Dermis microvascular lymphatic vessel endothelial cell (primary cell): ENCODE measurements at places on chromosomes 6 and 20.

- no peak for DNase-seq
These were observed 27.6 kb downstream of the TREML4 start for GRCh38 chr6:41255638-41256246.

GRCh38 chr20:60955706-60956105 lies 296.4 kb upstream of the CDH4 start:
- DNase-seq = no peak

DNA sequence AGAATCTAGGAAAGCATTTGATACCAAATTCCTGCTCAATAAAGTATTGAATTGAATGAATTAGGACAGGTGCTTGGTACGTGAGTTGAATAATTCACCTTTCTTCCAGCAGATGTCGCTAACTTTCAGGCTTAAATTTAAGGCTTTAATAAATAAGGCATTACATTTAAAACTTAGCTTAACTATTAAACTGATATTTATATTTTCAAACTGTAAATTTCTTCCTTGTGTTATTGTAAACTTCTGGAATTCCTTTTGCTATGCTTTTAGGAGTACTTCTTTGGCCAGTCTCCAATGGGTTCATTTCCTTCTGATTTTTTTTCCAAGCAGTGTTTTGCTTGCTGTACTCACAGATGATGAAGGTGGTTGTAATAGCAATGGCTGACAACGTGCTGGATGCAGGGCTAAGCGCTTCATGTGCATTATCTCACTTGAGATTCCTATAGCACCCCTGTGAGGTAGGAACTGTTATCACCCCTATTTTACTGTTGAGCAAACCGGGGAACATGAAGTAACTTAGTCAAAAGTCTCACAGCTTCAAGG lies 71.3 kb upstream of the SLC2A12 start:
- DNase-seq = peak; percentile 58

DNA sequence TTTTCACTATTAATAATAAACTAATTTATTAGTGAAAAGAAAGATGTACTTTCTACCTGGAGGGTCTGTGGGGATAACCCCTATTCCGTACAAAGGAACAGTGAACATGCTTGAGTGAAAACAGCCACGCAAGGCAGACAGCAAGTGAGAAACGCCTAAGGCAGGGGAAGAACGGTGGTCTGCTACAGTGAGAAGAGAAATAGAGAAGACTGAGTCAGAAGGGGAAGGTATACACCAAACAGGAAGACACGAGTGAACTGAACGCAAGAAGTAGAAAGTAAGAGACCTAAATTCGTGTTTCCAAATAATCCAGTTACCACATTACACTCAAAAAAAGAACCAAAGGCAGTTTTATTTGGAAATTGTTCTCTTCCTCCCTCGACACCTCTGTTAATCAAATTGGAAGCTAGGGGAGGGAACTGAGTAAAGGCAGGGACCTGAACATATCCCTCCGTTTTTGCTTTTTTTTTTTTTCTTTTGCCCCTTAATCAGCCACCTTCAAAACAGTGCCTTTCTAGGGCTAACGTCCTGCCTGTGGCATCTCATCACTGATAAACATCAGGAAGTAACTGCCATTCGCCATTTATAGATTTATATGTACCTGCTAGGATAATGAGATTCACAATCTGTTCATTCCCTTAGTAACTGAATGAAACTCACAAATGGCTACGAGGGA lies 48.9 kb downstream of the ATXN1 start:
- peak; percentile 42 for DNase-seq

GRCh38 chr6:170489836-170490235 lies 63.3 kb downstream of the PSMB1 start:
- DNase-seq = no peak

DNA sequence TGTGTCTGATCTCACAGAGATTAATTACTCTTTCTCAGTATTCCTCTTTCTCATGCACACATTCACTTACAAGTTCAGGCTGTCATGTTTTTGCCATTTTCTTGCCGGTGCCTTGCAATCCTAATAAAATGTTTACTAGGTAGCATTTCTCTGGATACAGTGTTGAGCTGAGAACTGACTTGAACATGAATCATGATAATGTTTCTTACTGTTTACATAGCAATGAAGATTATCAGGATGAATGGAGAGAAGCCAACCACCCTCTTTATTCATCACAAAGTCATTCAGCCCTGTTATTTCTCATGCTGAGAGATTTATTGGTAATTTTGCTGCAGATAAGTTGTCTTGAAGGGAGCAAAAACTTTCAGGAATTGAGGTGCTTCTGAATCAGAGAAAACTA lies 185.5 kb upstream of the ECI2 start:
- DNase-seq = no peak

DNA sequence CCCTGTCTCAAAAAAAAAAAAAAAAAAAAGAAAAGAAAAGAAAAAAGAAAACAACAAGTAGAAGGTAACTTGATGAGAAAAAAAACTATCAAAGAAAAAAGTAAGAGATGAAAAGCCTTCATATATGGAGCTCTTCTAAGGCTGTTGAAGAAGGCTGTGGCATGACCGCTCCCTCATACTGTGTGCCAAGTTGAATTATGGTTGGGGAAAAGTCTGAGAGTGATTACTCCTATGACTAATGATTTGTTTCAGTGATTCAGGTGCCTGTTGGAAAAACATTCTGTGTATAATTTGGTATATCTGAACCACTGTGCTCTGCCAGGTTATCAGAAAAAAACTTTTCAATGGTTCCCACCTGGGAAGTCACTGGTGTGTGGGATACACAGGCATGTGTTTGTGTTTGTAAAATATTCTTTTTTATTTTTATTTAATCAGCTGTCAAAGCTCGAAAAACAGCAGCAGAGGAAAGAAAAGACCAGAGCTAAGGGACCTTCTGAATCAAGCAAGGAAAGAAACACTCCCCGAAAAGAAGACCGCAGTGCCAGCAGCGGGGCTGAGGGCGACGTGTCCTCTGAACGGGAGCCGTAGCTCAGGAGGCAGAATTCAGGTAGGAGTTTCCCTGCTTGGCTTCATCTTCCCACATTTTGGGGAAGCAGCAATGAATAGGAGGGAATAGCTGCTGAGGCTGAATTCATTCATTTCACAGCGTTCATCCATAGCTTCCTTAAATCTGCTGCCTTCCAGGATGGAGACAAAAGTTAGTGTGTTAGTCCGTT lies 69.7 kb upstream of the SCP2D1 start:
- no peak for DNase-seq

DNA sequence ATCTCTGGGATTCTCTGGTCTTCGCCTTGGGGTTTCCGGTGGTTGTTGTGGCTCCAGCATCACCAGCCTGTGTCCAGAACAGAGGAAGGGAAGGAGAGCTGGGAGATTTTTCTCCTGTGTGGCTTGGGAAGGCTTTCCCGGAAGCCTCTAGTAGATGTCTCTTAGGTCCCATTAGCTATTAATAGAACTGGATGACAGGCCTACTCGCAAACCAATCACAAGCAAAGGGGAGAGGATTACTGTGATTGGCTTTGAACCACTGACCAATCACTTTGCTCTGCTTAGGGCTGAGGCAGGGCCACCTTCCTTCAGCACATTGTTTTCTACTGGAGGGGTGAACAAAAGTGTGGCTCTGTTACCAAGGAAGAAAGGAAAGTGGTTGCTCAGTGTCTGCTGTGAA lies 203.4 kb upstream of the SULF2 start:
- no peak for DNase-seq

GRCh38 chr20:19115581-19115980 lies 96.9 kb upstream of the SLC24A3 start:
- DNase-seq = no peak
